ENCODE measurements at places on chromosomes 7 and 10. TPM values are rescaled to one million over a fixed set of nuclear protein-coding genes. Genes with fewer than 3 reads are reported as not detected.

DNA sequence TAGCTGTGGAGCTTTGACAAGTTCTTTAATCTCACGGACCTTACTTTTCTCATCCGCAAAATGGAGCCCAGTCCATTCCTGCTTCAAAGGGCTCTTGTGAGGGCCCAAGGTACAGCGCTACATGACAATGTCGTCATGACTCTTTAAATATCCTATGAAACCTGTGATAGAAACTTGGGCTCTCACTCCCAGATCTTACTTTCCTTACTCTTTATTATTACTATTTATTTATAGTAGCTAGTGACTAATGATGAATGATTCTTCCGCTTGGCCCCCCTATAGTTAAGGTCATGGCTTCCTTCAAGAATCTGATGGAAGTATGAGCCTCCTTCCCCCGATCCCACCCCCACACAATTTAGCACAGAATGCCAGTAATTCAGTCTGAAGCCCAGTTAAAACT, 41.9 kb downstream of the RBM20 start:
- DNase-seq: no peak

DNA sequence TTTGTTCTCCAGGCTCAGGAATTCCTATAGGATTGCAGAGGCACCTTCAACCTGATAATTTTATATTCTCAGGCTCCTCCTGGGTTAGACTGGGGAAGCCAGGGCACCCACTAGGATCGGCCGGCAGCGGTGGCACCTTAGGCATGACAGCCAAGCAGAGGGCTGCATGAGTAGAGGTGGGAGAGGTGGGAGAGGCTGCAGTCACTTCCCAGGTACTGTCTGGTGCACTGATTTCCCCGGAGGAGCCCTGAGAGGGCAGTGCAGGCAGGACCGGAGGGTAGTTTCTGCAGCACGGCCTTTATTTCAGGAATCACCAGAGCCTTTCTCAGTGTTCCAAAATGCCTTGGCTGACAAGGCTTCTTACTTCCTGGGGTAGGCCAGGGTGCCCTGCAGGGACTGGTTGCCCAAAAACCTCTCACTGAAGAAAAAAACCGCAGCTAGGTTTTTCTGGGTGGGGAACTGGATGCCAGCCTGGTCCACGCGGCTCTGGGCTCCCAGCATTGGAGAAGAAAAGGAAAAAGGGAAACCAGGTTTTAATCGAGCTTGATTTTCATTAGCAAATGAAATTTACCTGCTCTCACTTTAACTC, 3.6 kb upstream of the HOXA13 start:
- DNase-seq: no peak

GRCh38 chr10:15314482-15315045, 56.5 kb downstream of the FAM171A1 start:
- DNase-seq: no peak

GRCh38 chr10:70905071-70906021, 17.0 kb upstream of the PCBD1 start:
- peak; percentile 38 for DNase-seq

DNA sequence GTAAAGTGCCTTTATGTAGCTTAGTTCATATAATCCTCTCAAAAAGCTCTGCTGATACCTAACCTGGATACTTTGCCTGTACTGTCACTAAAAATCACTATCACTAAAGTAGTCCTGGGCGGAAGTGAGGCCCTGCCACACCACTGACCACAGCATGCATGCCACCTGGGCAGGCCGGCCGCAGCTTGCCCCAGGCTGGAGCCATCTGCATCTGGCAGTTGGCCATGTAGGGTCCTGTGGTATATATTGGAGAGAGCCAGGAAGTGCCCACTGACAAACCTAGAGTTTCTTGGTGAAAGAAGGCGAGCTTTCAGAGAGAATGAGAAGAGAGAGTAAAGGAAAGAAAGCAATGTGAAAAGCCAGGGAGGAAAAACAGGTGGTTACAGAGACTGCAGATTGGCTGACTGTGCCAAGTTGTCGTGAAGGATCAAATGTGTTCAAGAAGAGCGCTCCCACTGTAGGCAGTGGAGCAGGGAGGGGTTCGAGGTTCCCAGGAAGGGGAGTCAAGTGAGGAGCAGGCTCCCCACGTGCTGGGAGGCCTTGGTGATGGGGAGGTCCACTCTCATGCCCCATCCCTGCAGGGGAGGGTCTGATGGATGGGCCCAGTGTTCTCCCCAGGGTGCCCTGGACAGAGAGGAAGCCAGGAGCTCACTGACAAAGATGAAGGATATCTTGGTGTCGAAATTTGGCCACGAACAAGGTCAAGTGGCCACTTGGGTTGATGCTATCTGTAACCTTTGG, 13.6 kb downstream of the LOXL4 start:
- DNase-seq: no peak

GRCh38 chr10:42783181-42783549, 570 bp downstream of the BMS1 start:
- DNase-seq: no peak

DNA sequence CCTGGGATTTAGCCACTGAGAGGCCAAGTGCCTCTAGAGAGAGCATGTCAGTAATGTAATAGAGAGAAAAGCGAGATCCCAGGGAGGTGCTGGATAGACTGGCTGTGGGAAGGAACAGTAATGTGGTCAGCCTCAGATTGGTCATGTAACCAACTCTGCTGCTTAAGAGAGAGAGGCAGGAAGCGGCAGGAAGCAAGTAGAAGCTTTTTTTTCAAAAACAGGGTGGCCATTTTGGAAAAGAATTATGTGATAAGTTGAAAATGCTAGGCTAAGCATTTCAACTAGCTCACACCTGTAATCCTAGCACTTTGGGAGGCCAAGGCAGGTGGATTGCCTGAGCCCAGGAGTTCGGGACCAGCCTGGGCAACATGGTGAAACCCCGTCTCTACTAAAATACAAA, 3.7 kb upstream of the PCOLCE start:
- no peak for DNase-seq

GRCh38 chr7:1692515-1693418, 22.7 kb downstream of the ELFN1 start:
- peak; percentile 40 for DNase-seq

DNA sequence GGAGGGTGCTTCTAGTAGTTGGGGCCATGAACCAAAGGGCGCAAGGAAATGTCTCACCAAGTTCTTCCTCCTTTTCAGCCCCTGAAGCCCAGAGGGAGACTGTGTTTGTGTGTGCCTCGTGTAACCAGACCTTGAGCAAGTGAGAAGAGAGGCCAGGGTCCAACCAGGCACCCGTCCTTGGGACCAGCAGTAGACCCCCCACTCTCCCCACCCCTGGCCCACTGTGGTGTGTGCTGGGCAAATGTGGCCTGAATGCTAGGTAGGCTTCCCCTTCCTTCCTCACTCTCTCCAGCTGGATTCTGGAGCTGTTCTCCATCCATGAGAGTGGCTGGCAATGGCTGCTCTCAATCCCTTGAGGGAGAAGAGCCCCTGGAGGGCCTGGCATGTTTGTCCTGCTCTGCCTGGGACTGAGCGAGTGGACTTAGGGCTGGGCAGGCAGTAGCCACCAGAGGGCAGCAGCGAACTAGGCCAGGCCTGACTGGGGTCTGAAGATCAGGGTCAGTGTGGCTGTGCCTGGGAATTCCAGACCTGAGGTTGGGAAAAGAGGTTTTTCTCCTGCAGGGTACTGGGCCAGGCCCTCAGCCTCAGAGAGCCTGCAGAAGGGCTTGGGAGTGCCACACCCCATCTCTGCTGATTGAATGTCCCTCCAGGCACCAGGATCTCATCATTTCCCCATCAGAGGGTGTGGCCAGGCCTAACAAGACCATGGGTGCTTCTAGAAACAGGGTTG, 12.5 kb downstream of the SFRP5 start:
- DNase-seq: no peak

- DNase-seq: no peak
Measured at GRCh38 chr10:50993771-50994251, 80.5 kb upstream of the PRKG1 start.

GRCh38 chr10:62934258-62934657, 118.1 kb upstream of the EGR2 start:
- DNase-seq: peak; percentile 75

GRCh38 chr7:28976022-28976421, 17.9 kb upstream of the TRIL start:
- no peak for DNase-seq

GRCh38 chr7:117639966-117640365, 160.1 kb downstream of the CFTR start:
- DNase-seq: no peak

DNA sequence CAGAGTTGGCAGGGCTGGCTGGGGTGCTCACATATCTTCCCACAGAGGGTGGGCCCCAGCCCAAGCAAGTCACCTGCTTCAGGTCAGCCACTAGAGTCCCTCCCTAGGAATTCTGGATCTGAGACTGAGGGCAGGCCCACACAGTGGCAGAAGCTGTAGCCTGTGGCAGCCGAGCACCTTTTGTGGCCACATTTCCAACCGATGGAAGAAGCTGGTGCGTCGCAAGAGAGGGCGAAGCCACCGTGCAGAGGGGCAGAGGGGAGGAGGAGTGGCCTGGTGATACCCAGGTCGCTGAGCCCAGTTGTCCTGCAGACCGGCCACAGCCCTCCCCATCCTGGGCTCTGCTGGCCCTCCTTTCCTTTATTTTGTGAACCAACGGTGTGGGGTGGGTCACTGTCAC, 5.3 kb downstream of the POLM start:
- no peak for DNase-seq

- no peak for DNase-seq
Measured at GRCh38 chr10:114577133-114577532, 80.9 kb downstream of the ABLIM1 start.

DNA sequence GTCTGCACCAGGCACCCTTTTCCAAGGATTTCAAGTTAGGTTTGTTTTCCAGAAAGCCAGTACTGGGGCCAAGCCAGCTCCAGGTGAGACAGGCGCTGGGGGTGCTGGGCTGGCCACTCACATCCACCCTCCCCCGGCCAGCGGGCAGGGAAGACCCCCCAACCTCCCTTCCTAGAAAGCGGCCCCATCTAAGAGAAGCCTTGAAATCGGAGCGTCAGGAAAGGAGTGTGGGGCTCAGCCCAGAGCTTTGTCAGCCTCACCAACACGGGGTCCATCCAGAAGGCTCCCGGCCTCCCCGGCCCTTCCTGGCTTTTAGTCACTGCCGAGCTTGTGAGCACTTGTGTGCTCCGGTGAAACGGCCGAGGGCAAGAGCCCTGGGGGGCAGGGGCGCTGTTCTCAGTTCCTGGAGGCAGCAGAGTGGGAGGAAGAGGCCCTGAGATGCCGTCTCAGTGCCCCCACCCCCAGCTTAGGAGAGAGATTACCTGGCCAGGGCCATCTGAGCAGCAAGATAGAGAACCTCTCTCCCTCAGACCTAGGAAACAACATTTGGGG, 39.6 kb downstream of the PDGFA start:
- DNase-seq: no peak

DNA sequence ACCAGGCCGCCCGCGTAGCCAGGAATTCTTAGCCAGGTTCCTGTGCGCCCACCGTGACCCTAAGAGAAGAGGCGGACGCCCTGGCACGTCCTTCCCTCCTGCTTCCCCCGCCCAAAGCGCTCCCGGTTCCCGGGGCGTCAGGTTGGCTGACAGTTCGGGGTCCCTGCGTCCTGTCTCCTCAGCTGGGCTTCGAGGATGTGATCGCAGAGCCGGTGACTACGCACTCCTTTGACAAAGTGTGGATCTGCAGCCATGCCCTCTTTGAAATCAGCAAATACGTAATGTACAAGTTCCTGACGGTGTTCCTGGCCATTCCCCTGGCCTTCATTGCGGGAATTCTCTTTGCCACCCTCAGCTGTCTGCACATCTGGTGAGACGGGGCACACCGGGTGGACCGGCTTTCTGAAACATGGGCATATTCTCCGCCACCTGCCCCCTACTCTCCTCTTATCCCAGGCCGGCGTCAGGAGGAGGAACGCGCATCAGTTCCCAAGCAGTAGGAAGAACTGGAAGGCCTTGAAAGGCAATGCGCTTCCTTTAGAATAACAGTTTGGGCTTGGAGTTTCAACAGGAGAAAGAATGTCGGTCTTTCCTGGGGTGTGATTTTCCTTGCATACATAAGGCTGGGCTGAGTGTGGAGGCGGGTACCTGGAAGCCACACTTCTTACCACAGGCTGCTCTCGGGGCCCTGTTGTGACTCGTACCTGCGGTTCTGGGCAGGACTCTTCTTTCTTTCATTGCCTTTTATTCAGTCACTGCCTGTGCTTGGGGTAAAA, 728 bp downstream of the CAV2 start:
- peak; percentile 52 for DNase-seq

- DNase-seq: no peak
Measured at GRCh38 chr10:51649064-51649463, 50.3 kb downstream of the CSTF2T start.

- DNase-seq: no peak
Measured at GRCh38 chr7:98240961-98241673, 10.9 kb downstream of the TECPR1 start.

DNA sequence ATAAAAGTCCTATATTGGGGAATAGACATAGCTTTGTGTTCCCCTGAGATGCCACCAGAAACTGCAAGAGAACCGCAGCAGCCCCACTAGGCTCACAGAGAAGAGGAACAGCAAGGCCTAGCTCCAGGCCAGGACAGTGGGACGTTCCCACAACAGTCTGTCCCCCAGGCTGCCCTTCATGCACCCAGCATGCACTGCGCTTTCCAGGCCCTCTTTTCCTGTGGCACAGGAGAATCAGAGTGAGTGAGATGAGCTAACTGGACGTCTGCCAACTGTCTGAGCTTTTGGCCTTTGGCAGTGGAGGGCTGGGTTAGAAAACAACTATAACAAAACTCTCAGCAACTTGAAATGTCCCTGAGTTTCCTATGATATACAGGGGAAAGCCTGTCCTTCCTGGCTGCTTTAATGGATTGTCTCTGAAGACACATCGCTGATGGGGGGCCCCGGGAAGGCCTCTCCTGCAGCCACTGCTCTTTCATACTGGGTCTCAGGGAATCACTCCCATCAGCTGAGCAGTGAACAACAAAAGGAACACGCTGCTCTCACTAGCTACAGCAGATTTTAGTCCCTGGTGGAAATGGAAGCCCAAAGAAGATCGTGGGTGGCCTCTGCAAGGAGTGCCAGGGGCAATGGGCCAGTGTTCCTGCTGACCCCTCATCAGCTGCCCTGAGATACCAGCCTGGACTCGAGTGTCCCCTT, 53.5 kb downstream of the PODXL start:
- no peak for DNase-seq

GRCh38 chr7:115475761-115476385, 554.0 kb downstream of the MDFIC start:
- no peak for DNase-seq

- DNase-seq: no peak
Measured at GRCh38 chr7:67764289-67764688, 767.7 kb downstream of the TYW1 start.

GRCh38 chr10:74330646-74331045, 179.6 kb downstream of the ADK start:
- no peak for DNase-seq

GRCh38 chr7:112254156-112254555, 47.7 kb downstream of the ZNF277 start:
- DNase-seq: no peak

GRCh38 chr7:106625678-106626301, 35.2 kb downstream of the CCDC71L start:
- DNase-seq: no peak

STRA8 gene
- total RNA-seq: not detected

WNT2 gene
- 2.4 TPM for total RNA-seq

ACSM6 gene
- total RNA-seq: 0.66 TPM

WASHC2A gene
- 52.5 TPM for total RNA-seq

TCAF2 gene
- total RNA-seq: 4.6 TPM

LRWD1 gene
- total RNA-seq: 7.4 TPM

All from breast epithelium (tissue), 4 donors.